Right atrium auricular region (tissue), 2 donors: ENCODE measurements at places on chromosomes 12 and 14. TPM values are rescaled to one million over a fixed set of nuclear protein-coding genes. Genes with fewer than 3 reads are reported as not detected.

- no peak for DNase-seq
- no peak overlapping the region for H3K27ac ChIP-seq
- H3K4me1 ChIP-seq: no peaks in the 10 kb centered on the region
- no peak overlapping the region for H3K4me3 ChIP-seq
- H3K27me3 ChIP-seq: no peaks in the 10 kb centered on the region
- H3K36me3 ChIP-seq: no peaks in the 10 kb centered on the region
Observed at GRCh38 chr14:31678421-31679249, 117.4 kb downstream of the NUBPL start.

DNA sequence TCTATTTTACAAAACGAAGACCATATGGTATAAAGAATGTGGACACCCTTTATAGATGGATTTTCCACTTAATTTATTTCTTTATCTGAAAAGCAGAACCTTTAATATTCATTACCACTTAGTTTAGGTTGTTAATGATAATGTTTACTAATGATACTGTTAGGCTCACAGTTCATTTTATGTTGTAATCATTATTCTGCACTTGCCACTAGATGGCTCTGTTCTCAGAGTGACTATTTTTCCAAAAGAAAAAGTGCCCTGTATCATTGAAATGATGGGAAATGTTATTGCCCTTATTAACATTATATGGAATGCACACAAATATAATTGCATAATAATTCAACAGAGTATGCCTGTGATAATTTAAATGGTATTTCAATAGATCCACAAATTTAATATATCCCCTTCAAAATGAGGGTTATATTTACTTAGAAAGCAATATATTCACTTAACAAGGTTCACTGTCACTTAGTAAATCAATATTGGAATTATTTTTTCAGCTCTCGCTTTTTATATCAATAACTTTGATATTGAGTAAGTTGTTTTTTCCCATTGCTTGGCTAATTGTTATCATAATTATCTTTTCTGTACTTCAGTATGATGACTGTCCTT, 95.7 kb downstream of the PDE3A start:
- no peak for DNase-seq
- no peak overlapping the region for H3K4me3 ChIP-seq
- no peaks in the 10 kb centered on the region for H3K27me3 ChIP-seq
- no peaks in the 10 kb centered on the region for H3K4me1 ChIP-seq
- no peak overlapping the region for H3K27ac ChIP-seq

The NOVA1 gene
- 5.1 TPM for total RNA-seq

DNA sequence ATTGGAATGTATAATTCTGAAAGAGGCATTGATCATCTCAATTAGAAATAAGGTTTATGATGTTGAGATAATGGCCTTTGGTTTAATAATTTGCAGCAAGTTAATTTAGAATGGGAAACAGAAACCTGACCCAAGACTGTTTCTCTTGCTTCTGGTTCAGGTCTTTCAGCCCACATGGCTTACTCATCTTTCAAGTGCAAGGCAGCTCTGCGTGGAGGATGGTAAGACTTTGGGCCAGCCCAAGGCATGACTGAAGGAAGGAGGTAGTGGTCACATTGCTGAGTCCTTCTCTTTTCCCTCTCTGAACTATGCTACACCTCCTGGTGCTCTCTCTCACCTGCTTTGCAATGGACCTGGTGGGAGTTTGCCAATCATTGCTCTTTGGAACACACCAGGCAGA, 98.7 kb downstream of the CAND1 start:
- no peak overlapping the region for H3K4me3 ChIP-seq
- H3K27me3 ChIP-seq: no peaks in the 10 kb centered on the region
- no peaks in the 10 kb centered on the region for H3K36me3 ChIP-seq
- H3K27ac ChIP-seq: no peak overlapping the region
- H3K4me1 ChIP-seq: no peaks in the 10 kb centered on the region
- no peak for DNase-seq

DNA sequence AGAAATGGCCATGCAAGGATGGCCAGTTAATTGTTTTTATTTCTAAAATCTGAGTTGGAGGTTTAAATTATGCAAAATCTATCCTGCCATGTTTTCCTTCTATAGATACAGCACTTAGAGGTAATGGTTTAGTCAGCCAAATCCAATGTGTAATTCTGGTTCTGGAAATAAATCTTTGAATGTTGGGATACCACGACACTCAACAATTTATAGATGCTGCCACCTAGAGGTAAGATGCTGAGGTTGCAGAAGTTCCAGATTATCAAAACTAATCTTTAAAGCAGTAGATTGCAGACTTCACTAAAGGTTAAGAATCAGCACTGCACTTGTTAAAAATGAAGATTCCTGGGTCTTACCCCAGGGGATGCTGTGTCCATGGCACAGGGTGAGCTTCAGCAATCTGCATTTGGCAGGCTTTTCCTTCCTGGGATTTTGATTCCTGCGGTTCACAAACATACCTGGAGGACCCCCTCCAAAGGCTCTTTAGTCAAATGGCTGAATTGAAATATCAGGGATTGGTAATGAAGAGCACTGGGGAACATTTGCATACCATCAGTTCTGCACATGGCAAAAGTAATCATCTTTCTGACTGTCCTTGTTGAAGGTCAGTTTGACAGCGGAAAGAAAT, 53.4 kb upstream of the ANO4 start:
- H3K27ac ChIP-seq: no peak overlapping the region
- H3K4me3 ChIP-seq: no peak overlapping the region
- DNase-seq: no peak
- H3K36me3 ChIP-seq: no peaks in the 10 kb centered on the region
- no peaks in the 10 kb centered on the region for H3K27me3 ChIP-seq

DNA sequence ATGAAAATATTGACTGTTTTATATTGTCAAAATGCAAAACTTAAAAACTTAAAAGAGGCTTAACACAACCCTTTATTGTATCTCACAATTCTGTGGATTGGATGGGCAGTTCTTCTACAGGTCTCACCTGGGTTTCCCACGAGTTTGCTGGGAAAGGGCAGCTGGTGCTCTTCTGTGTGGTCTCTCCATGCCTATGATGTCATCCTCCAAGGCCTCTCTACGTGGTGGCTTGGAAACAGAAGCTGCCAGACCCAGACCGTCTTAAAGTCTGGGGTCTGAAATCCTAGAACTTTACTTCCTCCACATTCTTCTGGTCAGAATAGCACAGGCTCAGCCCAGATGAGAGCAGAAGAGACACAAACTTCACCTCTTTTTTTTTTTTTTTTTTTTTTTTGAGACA, 36.5 kb upstream of the KICS2 start:
- DNase-seq: no peak
- H3K4me1 ChIP-seq: no peaks in the 10 kb centered on the region
- no peak overlapping the region for H3K27ac ChIP-seq
- no peaks in the 10 kb centered on the region for H3K36me3 ChIP-seq

DNA sequence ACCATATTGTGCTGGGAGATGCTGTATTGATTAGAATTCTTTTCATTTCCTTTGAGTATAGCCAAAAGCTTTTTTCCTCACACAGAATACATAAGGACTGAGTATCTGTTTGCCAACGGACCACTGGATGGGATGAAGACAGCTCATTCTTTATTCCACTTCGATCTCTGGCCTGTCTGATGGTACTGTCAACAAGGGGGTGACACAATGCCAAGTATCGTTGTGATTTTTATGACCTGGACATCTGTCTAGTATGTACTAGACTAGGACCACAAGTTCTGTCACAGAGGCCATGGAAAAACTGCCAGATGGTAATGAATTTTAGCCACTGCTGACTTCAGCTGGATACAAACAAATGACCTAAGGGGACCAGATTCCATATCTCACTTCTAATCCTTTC, 502.7 kb downstream of the SOX5 start:
- no peaks in the 10 kb centered on the region for H3K4me1 ChIP-seq
- no peak overlapping the region for H3K27ac ChIP-seq
- no peak overlapping the region for H3K4me3 ChIP-seq
- H3K27me3 ChIP-seq: no peaks in the 10 kb centered on the region
- DNase-seq: no peak

The NIN gene
- 30.1 TPM for total RNA-seq

The GUCY2C gene
- not detected for total RNA-seq

DNA sequence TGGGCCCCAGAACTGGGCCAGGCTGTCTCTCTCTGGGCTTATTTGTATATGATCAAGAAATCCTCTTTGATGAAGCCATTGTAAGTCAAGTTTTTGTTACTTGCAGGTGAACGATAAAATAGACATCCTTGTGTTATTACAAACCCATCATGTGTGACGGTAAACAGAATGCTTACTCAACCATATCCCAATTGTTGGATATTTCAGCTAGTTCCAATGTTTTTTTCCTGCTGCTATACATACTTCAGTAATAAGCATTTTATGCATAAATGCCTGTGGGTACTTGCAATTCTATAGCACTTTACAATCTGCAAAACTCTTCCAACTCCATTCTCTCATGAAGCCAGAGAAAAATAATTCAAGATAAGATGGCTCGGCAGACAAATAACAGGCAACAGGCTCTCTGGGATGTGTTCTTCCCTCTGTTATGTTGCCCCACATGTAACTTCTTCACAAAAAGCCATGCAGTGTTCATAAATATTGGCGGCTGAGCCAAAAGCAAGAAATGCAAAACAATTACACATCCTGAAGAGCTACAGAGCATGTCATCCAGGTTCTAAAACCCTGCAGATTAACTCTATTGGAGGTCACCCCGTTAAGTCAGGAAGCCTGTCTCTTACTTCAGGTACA, 69.5 kb downstream of the CLMN start:
- H3K4me3 ChIP-seq: no peak overlapping the region
- H3K27me3 ChIP-seq: no peaks in the 10 kb centered on the region
- DNase-seq: no peak
- no peaks in the 10 kb centered on the region for H3K4me1 ChIP-seq
- no peak overlapping the region for H3K27ac ChIP-seq
